ENCODE measurements at places on chromosomes 4 and X. TPM values are rescaled to one million over a fixed set of nuclear protein-coding genes. Genes with fewer than 3 reads are reported as not detected.

Gene GAB3
- 5.2 TPM for total RNA-seq

Gene SLC6A14
- total RNA-seq: not detected

Gene FGF5
- total RNA-seq: 1.7 TPM

Gene RNF128
- not detected for total RNA-seq

Gene ITM2A
- total RNA-seq: 14.5 TPM

Gene NPY2R
- total RNA-seq: not detected

Gene NXF2
- total RNA-seq: not detected

Gene GSX2
- total RNA-seq: not detected

Gene CT83
- total RNA-seq: not detected

Gene GLRA2
- total RNA-seq: not detected

Gene MAP7D2
- 0.36 TPM for total RNA-seq

Gene NHS
- under 0.01 TPM for total RNA-seq

Gene PDS5A
- total RNA-seq: 51.0 TPM

Gene CXCL9
- total RNA-seq: not detected

Gene MCUB
- total RNA-seq: 33.3 TPM

Gene DSPP
- not detected for total RNA-seq

Gene APELA
- not detected for total RNA-seq

Gene CCKAR
- total RNA-seq: not detected

Gene GPRASP1
- 2.2 TPM for total RNA-seq

Gene PFKFB1
- not detected for total RNA-seq

Gene IL3RA
- total RNA-seq: 13.1 TPM

Gene NUDT10
- total RNA-seq: 0.94 TPM

Gene PIR
- 285 TPM for total RNA-seq

Gene RBM10
- 67.9 TPM for total RNA-seq

Gene PTTG2
- total RNA-seq: not detected

Gene LEF1
- total RNA-seq: not detected

Gene KLB
- under 0.01 TPM for total RNA-seq

Gene FABP2
- not detected for total RNA-seq

Gene USP17L17
- not detected for total RNA-seq

Gene ERCC6L
- 4.2 TPM for total RNA-seq

Gene SSX4
- not detected for total RNA-seq

Gene CXorf65
- not detected for total RNA-seq

Gene EMD
- total RNA-seq: 20.2 TPM

Gene ZNF711
- 1.7 TPM for total RNA-seq

Gene TRIM75
- not detected for total RNA-seq

Gene NUP62CL
- not detected for total RNA-seq

Gene PLRG1
- 66.5 TPM for total RNA-seq

Gene FGD1
- total RNA-seq: 2.0 TPM

Gene FAM47E
- total RNA-seq: 0.18 TPM

Gene BBS7
- total RNA-seq: 14.7 TPM

Gene ARHGAP6
- total RNA-seq: 0.47 TPM

Gene IL2
- total RNA-seq: not detected

Gene CD99L2
- total RNA-seq: 24.0 TPM

Gene VCX3B
- total RNA-seq: not detected

Gene OTUD6A
- total RNA-seq: not detected

Gene MTMR1
- 14.1 TPM for total RNA-seq

Gene FAT4
- 42.5 TPM for total RNA-seq

Gene P2RY4
- 0.09 TPM for total RNA-seq

Data from endothelial cell of coronary artery (primary cell).